ENCODE measurements at places on chromosomes 5 and 9.

- no peak for DNase-seq
Measured at GRCh38 chr5:179432547-179432946, 87.3 kb upstream of the ADAMTS2 start.

DNA sequence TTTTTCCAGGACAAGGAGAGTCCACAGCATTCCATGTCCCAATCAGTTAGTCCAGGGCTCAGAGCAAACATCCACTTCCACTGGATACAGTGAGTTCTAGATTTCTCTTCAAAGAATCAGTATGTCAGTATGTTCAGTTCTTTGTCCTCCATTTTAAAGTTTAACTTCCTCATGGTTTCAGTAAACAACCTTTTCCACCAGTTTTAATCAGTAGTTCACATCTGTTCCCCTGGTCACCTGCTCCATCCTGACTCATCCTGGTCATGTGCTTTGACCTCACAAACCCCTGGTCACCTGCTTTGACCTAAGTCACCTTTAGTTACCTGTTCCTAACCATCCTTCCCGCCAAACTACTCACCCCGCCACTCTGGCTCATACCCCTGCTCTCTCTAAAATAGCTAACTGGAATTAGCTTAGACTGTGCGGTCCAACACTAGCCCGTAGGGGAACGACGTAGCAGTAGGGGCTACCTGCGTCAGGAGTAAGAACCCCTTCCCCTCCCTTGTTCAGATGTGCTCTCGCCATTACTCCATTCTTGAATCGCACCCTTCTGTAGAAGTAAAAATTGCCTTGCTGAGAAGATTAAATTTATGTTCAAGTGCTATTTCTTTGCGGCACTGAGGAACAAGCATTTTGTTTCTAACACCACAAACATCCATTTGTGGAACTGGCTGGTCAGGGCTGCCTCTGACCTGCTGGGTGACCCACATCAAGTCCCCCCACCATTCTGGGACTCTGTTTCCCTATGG, 5.5 kb downstream of the ENG start:
- no peak for DNase-seq

DNA sequence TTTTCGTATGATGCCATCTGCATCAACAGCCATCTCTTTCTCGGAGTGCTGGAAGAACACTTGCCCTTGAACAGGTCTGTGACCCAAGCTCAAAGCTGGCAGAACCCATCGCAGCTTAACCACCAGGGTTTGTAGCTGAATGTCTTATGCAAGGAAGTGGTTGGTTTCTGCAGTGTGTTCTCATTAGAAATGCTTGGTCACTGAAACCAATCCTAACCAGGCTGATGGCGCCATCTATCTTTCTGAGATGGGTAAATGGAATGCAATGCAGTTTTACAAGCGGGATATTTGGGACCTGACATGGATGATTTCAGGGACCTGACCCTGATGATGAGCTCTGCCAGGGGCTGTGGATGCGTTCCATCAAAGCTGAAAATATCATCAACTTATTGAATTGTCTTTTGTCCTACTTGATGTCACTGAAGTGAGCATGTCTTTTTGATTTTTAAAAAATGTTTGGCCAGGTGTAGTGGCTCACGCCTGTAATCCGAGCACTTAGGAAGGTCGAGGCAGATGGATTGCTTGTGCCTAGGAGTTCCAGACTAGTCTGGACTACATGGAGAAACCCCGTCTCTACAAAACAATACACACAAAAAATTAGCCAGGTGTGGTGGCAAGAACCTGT, 28.7 kb downstream of the DMRT3 start:
- peak; percentile 86 for DNase-seq

DNA sequence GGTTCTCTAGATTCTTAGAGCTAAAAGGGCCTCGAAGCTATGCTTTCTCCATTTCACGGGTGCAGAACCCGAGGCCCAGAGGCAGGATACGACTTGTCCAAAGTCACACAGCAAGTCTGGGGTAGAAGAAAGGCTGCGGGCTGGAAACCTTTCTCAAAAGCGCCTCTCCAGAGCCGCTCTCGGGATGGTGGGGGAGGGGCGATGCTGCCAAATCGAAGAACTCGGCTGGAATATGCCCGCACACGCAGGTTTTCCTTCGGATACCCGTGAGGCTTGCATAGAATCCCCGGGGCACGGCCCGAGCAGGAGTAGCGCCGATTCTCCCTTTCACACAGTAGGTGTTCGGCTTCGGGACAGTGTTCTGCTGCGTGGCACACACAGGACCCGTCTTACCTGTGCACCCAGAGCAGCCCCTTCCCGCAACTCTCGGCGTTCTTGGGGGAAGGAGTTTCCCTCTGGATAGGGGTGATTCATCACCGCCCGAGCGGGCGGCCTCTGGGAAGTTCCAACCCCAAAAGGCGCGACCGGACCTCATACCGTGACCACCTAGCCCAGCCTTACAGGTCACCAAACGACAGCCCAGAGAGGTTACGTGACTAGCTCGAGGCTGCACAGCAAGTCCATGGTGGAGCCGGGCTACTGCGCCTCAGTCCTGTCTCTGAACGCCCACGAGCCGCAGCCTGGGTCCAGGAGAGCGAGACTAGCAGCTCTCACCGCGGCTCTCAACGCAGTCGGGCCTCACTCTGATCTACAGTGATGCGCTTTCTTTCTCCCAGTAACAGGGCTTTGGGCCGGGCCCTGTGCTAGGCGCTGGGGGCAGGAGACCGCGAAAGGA, 4.1 kb downstream of the PAX5 start:
- DNase-seq, result no peak

DNA sequence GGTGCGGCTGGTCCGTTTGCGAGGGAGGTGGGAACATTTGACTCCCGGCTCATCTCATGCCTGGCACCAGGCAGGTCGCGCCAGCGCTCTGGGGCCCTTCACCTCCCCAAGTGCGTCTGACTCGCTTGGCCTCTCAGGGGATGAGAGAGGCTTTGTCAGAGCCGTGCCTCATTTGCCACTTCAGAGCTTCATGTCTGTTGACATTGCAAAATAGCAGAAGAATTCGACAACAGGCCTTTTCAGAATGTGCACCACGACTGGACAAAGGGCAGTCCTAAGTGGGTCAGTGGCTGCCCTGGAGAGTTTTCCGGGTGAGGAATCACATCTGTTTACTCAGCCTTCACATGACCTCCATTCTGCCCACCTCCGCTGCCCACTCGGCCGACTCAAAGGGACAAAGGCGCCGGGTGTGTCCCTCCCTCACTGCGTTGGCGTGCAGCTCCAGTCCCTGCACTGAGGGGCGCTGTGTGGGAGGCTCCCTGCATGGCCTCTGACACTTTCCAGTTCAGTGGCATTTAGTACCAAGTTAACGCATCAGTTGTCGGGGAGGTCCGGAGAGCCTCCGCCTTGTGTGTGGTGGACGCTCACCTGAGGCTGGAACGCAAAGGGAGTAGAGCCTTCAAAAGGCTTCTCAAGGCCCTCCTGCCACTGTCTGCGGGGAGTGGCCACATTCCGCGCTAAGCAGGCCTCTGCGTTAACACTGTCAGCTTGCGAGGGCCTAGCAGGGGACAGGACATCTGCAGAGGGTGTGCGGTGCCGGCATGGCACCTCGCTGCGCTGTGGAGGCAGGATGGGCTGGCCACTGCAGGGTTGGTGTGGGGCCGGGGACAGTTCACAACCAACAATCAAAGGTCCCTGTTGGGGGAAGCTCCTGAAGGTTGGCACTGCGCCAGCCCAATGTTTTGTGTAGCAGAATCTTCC, 171.5 kb downstream of the NXNL2 start:
- no peak for DNase-seq

Measured in MM.1S (cell line).